ENCODE measurements at places on chromosomes 4 and X.

- peak; percentile 23 for DNase-seq
These were observed 20.9 kb upstream of the S100G start for GRCh38 chrX:16628946-16629595.

DNA sequence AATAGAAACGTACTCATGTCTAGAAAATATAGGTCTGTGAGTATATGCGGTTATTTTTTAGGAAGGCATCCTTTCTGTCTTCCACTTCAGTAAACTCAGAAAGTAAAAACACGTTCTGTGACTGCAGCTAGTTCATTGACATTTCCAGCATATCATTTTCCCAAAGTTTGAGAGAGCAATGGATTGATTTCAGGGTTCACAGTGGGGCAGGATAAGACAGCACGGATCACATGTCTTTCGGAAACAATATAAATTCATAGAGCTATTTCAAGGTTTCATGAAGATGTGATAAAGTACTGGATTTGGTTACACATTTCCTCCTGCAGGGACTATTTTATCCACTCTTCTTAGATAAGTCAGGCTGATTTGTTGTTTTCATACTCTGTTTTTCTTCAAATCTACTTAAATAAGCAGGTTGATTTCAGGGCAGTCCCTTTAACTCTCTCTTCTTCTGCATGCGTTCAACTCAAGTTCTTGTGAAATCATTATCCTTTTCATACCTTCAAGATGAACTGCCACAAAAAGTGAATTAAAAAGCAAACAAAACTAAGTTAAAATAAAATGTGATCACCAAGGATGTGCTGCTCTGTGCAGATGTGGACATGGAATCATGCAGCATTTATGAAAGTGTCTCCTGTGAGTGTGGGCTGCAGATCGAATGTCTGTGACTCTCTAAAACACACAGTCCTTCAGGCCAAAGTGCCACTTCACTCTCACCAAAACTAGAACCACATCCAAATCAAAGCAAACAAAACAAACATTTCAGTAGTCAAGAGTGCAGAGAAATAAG, 187.7 kb downstream of the UNC5C start:
- DNase-seq, result no peak

GRCh38 chrX:154317391-154317995, 21.9 kb downstream of the TKTL1 start:
- peak; percentile 20 for DNase-seq

DNA sequence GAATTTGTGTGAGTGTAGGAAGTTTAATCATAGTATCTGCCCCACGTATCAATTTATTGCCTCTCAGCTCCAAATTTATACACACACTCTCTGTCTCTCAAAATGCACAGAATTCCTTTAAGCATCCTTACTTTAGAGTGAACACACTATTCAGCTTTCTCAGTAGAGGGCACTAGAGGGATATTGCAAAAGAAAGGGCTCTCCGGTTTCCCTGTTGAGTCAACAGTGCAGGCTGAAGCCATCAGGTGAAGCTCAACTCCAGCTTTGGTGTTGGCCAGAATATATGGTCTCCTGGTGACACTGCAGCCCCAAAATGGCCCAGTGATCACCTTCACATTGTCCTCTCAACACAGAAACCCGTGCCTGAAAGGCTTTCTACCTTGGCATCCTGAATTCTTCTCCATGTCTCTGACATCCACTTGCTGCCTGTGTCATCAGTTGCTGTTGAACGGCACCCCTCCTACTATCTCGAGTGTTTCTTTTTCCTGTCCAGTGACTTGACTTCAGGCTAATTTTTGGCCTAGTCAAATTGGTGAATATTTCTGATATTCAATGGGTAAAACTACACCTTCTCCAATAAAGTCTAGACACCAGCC, 670.5 kb downstream of the GABRG1 start:
- DNase-seq, result peak; percentile 17

DNA sequence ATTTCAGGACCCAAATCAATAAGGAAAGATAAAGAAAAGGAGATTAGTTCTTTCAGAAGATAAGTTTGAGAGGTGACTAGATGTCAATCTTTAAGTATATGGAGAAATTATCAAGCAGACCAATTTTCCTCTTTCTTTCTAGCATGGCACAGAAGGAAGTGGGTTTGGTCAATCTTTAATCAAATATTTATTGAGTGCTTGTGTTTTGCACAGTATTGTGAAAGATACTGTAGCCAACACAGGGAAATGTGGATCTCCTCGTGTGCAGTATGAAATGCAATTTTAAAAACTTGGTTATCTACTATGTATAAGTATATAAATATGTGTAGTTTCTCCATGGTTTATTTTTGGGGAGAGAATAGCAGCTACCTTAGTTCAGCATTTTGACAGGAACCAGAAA, 655.2 kb downstream of the RAPGEF2 start:
- no peak for DNase-seq

DNA sequence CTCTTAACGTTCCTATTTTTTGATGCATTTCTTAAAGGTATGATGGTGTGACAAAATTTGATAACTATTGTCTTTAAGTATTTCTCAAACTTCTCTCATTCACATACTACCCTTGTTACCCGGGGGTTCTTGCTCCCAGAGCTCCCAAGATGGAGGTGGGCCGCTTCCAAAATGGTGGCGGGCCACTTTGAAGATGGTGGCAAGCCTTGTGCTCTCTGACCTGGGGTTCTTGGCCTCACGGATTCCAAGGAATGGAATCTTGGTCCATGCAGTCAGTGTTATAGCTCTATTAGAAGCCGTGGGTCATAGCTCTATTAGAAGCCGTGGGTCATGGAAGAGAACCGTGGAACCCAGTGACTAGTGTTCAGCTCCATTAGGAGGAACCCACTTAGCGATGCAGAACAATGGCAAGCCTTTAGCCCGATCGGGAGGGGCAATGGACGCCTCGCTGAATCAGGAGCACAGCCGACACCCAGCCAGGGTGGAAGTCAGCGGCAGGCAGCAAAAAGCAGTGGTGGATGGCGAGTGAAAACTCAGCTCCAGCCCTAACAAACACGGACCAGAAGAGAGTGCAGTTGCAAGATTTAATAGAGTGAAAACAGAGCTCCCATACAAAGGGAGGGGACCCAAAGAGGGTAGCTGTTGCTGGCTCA, 403.4 kb downstream of the MAPK10 start:
- no peak for DNase-seq

GRCh38 chrX:13598877-13599276, 29.5 kb downstream of the EGFL6 start:
- no peak for DNase-seq

DNA sequence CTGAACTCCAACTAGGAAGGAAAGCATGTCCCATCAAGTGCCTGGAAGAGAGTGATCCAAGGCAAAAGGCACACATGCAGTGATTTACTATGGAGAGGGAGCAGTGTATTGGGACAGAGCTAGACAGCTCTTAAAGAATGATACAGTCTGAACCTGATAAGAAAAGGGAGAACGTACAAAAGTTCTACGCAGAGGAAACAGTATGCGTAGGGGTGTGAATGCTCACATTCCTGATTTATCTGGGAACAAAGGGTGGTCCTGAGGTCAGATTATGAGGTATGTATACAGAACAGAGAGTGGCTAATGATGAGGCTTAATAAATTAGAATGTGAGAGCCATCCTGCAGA, 12.0 kb downstream of the HS3ST1 start:
- DNase-seq, result no peak

DNA sequence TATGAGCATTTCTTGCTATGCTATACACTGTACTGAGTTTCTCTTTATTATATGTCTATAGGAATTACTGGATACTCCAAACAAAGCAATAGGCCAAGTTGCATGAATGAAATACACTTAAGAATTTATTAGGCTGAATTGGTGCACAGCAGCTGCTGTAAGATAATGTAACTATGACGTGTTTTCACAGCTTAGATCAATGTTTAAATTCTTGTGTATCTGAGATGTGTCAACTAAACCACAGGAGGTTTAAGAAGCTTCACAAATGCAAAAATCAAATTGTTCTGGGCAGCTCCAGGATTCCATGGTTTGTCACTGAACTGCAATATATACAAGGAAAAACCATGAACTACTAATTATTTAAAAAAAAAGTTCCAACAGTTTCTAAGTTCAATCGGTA, 156.7 kb downstream of the MAPK10 start:
- no peak for DNase-seq

Data from nephron progenitor cell (in vitro differentiated cells).